Liver (tissue), 10 donors: ENCODE measurements at places on chromosomes 1 and 21.

- no peak for DNase-seq
Observed at GRCh38 chr1:3463891-3464648, 9.6 kb downstream of the ARHGEF16 start.

DNA sequence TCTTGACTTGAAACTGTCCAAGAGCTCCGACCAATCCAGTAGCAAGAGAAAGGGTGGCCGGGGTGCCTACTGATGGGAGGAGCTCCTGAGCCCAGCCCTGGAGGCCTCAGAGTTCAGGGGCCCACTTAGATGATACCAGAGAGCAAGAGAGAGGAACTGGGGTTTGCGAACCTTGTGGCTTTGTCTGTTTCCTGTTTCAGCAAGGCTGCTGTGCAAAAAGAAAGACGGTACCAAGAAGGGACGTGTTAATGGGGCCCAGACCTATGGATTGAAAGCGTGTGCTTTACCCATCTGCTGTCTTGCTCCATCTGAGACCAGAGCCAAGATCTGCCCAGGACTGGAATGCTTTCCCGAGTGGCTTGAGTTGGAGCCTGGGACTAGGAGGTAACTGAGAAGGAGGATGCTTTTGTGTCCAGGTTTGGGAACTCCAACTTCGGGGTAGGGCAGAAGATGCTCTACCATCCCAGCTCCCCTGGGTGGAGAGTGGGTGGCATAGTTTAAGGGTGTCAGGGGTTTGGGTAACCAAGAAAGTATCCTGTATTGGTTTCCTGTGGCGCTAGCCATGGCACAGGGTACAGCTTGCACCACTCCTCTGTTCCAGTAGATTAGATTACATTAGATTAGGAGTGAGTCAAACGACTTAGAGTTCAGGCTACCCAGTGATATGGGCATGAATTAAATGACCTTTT, at the start of gene TRAF3IP3:
Gene TRAF3IP3 (plus strand): TSS at position 128 of the 689 bp plus-strand sequence. CDS start 3,987 bp downstream, outside the sequence.
- no peak for DNase-seq

DNA sequence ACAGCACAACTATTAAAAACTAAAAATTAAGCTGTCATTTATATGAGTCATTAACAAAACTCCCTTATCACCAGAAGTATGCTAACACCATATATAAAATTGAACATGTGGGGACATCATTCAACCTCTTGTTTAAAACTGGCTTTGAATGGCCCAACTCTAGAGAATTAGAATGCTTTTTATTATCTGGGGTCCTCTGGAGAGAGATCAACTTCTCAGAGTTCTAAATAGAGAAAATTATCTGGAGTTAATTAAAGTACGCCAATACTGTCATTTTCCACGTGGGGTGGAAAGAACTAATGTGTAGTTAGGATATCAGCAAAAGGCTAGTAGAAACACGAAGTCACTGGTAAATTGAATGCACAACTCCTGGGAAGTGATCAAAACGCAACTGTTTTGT, 21.2 kb upstream of the CAPN2 start:
- no peak for DNase-seq

DNA sequence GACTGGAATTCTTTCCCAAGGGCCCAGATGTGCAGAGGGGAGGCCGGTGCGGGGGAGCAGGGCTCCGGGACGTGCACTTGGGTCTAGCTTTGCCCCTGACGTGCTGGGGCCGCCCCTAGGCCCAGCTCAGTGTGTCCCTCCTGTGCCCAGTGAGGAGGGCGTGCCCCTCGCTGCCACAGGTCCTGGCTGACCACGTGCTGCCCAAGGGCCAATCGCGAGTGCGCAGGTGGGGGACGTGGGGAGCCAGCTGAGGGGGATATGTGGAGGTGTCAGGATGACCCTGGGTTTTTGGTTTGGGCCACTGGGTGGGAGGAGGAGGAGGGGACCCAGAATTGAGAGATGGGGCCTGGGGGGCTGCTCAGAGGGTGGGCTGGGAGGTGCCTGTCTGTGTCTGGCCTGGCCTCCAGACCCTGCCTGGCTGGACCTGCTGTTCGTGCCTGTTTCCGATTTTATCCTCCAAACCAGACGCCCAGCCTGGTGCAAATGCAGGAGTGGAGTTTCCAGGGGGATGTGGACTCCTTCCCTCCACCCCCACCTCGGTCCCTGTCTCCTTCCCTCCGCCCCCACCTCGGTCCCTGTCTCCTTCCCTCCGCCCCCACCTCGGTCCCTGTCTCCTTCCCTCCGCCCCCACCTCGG, 6.1 kb upstream of the RNF223 start:
- no peak for DNase-seq

DNA sequence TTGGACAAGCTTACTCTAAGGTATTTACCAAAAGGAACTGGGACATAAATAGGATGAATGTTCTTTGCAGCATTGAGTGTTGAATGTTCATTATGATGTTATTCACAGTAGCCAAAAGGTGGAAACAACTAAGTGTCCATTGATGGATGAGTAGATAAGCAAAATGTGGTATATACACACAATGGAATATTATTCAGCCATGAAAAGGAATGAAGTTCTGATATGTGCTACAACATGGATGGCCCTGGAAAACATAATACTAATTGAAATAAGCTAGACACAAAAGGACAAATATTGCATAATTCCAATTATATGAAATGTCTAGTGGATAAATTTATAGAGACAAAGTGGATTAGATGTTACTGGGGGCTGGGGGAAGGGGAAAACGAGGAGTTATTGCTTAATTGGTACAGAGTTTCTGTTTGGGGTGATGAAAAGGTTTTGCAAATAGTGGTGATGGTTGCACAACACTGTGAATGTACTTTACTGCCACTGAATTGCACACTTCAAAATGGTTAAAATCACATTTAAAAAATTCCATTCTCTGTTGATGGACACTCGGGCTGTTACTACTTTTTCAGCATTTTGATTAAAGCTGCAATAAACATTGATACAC, 2.9 kb downstream of the MTARC1 start:
- peak; percentile 6 for DNase-seq

DNA sequence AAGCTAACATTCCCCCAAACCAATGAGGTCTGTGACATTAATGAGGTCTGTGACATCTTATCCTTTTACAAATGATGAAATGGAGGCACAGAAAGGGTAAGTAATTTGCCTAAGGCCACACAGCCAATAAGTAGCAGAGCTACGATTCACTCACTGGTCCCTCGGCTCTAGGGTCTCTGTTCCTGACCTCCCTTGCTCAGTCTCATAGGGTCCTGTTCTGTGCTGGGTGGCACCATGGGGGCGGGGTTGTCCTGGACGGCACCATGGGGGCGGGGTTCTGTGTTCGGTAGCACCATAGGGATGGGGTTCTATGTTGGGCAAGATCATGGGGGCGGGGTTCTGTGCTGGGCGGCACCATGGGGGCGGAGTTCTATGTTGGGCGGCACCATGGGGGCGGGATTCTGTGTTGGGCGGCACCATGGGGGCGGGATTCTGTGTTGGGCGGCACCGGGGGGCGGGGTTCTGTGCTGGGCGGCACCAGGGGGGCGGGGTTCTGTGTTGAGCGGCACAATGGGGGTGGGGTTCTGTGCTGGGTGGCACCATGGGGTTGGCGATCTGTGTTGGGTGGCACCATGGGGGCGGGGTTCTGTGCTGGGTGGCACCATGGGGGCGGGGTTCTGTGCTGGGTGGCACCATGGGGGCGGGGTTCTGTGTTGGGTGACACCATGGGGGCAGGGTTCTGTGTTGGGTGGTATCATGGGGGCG, 55.6 kb downstream of the CLSTN1 start:
- no peak for DNase-seq

GRCh38 chr1:156492591-156493080, 7.9 kb downstream of the MEF2D start:
- DNase-seq, result no peak

GRCh38 chr1:198117267-198117666, 39.5 kb upstream of the NEK7 start:
- DNase-seq, result no peak

DNA sequence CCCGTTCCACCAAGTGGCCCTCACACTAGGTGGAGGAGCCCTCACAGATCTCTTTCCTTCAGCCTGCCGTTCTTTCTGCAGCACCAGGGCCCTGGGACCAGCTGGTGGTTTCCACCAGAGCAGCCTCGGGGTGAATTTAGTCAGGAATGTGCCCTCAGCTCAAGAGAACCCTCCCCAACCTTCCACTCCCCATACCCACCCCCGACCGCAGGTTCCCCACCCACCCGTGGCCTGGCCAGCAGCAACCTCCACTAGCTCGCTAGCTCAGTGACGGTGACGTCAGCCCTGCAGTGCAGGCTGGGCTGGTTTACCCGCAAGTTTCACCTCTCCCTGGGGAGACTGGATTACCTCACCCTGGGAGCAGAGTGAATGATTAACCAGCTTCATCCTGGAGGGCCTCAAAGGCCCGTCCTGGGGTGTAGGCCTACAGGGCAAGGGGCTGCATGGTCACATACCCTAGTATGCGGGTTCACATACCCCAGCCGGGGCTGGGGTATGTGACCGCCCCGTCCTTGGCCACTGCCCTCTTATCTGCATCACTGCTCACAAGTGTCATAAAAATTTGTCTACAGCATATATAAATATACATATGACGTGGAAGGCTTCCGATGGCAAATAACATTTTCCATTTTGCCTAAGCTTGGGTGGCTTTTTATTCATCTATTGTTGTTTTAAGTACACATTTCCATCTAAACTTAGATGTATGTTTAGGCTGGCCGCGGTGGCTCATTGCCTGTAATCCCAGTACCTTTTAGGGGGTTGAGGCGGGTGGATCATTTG, 24.5 kb downstream of the ELF3 start:
- peak; percentile 77 for DNase-seq

DNA sequence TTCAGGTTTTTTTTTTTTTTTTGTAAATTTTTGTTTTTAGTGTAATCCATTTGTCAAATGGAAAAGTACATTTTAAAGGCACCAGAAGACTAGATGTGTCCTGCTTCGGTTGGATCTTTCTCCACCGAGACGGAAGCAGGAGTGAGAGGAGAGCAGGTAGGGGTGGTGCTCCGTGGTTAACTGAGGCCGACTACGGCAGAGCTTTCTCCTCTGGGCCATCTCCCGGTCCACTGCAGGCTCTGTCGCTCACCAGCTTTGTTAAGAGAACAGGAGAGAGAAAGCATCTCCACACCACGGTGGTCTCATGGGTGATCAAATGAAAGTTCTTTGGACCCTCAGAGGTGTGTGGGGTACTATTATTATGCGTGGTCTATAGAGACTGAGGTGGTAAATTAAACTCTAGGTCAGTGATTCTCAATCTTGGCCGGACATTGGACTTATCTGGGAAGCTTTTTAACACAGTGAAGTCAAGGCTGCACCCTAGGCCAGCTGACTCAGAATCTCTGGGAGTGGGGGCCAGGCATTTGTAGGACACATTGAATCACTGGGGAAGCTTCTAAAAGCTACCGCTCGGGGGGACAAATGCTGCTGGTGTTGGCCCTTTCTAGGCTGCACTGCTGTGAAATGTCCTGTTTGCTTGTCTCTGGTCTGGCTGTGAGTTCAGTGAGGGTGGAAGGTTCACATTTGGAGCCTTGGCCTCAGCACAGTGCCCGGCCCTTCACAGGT, 25.0 kb downstream of the ABCA4 start:
- DNase-seq, result no peak

GRCh38 chr1:39088658-39089057, 62.5 kb downstream of the NDUFS5 start:
- DNase-seq, result no peak

DNA sequence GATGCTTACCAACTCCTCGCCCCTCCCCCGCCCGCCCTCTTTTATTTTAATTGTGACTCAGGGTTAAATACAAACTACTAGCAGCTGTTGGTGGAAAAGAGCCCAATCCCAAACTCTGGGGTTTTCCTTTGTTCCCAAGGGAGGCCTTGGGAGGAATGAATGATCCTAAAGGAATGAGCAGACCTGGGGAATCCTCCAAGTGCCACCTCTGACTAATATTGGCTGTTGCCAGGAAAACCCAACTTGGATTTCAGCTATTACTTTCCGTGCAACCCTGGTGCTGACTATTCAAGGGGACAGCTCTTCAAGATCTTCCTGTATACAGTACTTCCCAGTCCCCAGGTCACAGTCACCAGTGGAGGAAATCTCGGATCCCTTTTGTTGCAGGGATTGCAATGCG, 1.3 kb upstream of the S100A10 start:
- DNase-seq, result no peak

- DNase-seq, result no peak
Observed at GRCh38 chr1:118618618-118619340, 369.4 kb downstream of the TBX15 start.

DNA sequence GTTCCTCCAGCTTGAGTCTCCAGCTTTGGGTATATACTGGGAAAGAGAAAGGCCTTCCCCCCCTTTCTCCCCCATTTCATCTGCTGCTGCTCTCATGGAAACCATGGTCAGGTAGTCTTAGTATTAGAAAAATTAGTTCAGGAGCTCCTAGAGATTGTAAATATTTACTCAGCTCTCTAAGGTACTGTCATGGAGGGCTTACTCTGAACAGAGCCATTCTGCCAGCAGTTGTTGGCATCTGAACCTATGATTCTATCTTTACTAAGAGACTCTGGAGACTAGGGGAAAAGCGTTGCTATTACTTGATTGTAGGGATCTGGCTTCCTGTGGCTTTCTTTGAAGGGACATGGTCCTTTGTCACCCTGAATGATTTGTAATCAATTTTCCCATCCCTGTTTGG, 6.1 kb downstream of the INTS3 start:
- DNase-seq, result no peak

GRCh38 chr1:195186544-195186943, 1421.7 kb downstream of the KCNT2 start:
- no peak for DNase-seq

DNA sequence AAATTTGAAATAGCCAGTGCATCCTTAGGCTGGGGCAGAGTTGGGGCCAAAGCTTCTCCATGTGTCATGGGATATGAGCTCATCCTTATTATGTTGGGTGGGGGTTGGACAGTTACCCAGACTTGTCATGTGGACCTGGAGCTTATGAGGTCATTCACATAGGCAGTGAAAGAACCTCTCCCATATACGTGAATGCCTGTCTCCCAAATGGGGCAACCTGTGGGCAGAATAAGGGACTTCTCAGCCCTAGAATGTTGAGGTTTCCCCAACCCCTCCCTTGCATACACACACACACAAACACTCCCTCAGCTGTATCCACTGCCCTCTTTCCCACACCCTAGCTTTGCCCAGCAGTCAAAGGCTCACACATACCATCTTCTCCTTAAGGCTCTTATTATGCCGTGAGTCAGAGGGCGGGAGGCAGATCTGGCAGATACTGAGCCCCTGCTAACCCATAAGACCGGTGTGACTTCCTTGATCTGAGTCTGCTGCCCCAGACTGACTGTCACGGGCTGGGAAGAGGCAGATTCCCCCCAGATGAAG, 2.3 kb upstream of the IVL start:
- no peak for DNase-seq

DNA sequence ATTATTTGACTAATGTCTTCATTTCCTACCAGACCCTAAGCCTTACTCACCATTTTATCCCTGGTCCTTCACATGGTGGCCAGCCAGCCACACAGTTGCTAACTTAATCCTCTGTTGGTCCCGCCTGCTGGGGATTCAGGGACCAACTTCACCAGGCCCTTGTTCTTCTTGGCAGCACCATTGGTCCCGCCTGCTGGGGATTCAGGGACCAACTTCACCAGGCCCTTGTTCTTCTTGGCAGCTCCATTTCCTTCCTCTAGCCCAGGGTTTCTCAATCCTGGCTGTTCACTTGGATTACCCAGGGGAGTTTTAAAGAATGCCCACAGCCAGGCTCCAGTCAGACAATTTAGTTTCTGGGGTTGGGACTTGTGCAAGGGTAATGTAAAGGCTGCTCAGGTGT, 233.1 kb upstream of the CSF3R start:
- no peak for DNase-seq

GRCh38 chr1:111099289-111099688, 40.6 kb downstream of the DRAM2 start:
- DNase-seq, result no peak
